Esophagus muscularis mucosa (tissue), 4 donors: ENCODE measurements at places on chromosomes 11 and 22. TPM values are rescaled to one million over a fixed set of nuclear protein-coding genes. Genes with fewer than 3 reads are reported as not detected.

The WEE1 gene
- total RNA-seq: 43.2 TPM

The RHOD gene
- total RNA-seq: 22.8 TPM

The TMEM191C gene
- 3.8 TPM for total RNA-seq

The RFPL1 gene
- total RNA-seq: not detected

The LYVE1 gene
- total RNA-seq: 65.6 TPM

The RAB3IL1 gene
- 14.1 TPM for total RNA-seq

The TEAD1 gene
- 212 TPM for total RNA-seq

The TMPRSS4 gene
- total RNA-seq: 0.33 TPM

The JAML gene
- total RNA-seq: 1.2 TPM

The MOGAT2 gene
- total RNA-seq: not detected

The DEUP1 gene
- not detected for total RNA-seq

The PHF21B gene
- total RNA-seq: 0.50 TPM

DNA sequence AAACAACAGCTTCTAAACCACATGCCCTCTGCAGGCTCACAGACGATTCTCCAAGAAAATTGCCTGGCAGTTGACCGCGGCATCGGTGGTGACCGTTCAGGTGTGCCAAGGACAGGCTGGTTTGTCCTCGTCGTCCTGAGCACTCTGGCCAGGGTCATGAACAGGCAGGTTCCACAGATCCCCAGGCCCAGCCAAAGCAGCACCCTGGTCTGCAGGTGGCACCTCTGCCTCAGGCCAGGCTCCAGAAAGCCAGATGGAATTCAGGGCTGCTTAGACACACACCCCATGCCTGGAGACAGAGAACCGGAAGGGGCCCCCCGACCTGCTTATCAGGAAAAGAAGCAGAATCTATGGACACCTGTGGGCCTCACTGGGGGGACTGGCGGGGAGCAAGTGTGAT, 338.7 kb downstream of the BRD1 start:
- no peaks in the 10 kb centered on the region for H3K4me1 ChIP-seq
- H3K4me3 ChIP-seq: no peak overlapping the region
- no peak overlapping the region for H3K27ac ChIP-seq

DNA sequence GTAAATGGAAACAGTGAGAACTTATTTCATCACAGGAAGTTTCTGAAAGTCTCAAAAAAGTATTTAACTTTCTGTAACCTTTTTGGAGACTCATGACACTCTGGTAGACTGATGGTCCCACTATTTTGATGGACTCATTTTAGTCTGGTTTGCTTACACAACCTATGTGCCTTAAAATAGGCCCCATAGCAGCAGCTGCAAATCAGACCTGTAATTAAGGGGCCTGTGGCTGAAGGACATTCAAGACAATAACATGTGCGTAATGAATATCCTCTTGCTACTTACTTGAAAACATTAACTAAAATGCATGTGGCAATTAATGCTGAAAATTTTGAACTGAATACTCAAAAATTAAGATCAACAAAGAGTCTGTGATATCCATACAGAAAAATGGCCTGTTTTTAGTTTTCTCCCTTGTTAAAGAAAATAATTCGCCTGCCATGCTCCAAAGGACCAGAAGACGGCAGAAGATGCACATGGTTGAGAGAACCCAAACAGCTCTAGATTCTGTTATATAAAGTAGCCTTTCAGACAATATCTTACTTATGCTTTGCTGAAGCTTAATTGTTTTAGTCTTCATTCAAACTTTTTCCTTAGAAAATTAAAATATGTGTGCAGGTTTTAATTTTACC, 568.5 kb downstream of the KCNA4 start:
- H3K4me1 ChIP-seq: no peaks in the 10 kb centered on the region
- no peak overlapping the region for H3K27ac ChIP-seq
- H3K27me3 ChIP-seq: no peaks in the 10 kb centered on the region
- H3K4me3 ChIP-seq: no peak overlapping the region
- no peaks in the 10 kb centered on the region for H3K36me3 ChIP-seq

- H3K27ac ChIP-seq: no peak overlapping the region
- no peak overlapping the region for H3K4me3 ChIP-seq
- H3K36me3 ChIP-seq: no peaks in the 10 kb centered on the region
- H3K4me1 ChIP-seq: no peaks in the 10 kb centered on the region
These were observed 199.3 kb downstream of the PGR start for GRCh38 chr11:100930185-100930778.

DNA sequence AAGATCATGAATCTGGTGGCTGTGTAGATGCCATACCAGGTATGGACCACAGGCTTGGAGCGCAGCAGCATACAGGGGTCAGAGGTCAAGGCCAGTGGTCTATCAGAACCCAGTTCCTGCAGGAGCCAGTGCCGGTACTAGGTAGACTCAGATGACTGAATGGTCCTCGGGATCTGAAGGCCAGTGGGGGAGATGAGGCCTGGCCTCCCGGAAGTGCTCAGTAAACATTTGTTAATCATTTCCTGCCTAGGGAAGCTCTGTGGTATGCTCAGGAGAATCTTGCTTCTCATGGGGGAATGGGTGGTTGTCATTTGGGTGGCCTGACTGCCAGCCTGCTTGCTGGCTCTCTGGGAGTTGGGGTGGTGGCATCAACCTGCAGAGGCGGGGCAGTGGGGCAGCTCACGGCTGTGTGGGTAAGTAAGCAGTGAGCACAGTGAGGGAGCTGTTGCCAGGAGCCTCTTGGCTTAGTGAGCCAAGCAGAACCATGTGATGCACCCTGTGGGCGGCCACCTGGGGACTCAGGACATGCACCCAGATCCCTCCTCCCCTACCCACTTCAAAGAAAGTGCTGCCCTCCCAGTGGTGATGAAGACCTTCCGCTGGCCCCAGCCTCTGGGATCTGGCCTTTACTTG, 33.0 kb downstream of the PTPRJ start:
- H3K4me1 ChIP-seq: peaks cover 10% of the 10 kb centered on the region
- no peak overlapping the region for H3K4me3 ChIP-seq
- H3K27me3 ChIP-seq: no peaks in the 10 kb centered on the region
- no peaks in the 10 kb centered on the region for H3K36me3 ChIP-seq
- H3K27ac ChIP-seq: no peak overlapping the region

DNA sequence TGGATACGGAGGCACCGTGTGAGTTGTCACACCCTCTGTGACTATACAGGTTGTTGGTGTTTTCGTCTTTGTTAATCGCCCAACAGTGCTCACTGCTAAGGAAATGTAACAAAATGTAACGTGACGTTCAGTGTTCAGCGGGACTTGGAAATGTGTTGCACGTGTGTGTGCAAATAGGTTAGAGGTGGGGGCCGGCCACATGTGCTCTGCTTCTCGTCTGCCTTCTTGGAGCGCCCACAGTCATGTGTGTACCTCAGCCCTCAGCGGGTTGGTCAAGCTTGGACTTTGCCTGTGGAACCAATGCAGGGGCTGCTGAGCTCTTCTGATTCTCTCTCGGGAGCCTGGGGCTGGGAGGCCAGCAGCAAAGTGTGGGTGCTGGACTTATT, 7.4 kb upstream of the SMIM38 start:
- H3K27ac ChIP-seq: no peak overlapping the region
- H3K36me3 ChIP-seq: peaks cover 4% of the 10 kb centered on the region
- H3K4me3 ChIP-seq: no peak overlapping the region

DNA sequence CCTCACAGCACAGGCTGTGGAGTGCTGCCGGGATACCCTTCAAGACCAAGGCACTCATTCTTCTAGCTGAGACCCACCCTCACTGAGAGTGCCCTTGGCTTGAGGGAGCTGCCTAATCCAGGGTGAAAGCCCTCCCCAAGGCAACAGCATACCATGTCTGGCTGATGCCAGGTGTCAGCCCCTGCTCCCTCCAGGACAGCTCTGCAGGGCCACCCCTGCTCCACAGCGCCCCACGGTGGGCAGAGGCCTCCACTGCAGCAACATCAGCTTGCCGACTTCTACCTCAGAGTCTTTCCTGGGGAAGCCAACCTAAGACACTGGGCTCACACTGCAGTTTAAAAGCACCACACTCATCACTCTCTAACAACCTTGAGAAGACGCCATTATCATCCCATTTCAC, 29.0 kb downstream of the TTLL1 start:
- H3K27ac ChIP-seq: no peak overlapping the region
- no peaks in the 10 kb centered on the region for H3K4me1 ChIP-seq
- H3K36me3 ChIP-seq: peaks cover 42% of the 10 kb centered on the region
- H3K27me3 ChIP-seq: no peaks in the 10 kb centered on the region
- no peak for DNase-seq

- H3K4me3 ChIP-seq: no peak overlapping the region
- H3K4me1 ChIP-seq: no peaks in the 10 kb centered on the region
- DNase-seq: no peak
These were observed 292.5 kb downstream of the BRD1 start for GRCh38 chr22:49535126-49535525.

- H3K4me3 ChIP-seq: peak overlapping the region; percentile 74
- H3K4me1 ChIP-seq: peaks cover 63% of the 10 kb centered on the region
- no peak for DNase-seq
- H3K36me3 ChIP-seq: no peaks in the 10 kb centered on the region
These were observed 966 bp downstream of the SMTN start for GRCh38 chr22:31081963-31082605.

GRCh38 chr11:68343761-68344256, 31.4 kb downstream of the LRP5 start:
- no peak overlapping the region for H3K4me3 ChIP-seq
- DNase-seq: no peak
- peaks cover 97% of the 10 kb centered on the region for H3K4me1 ChIP-seq

DNA sequence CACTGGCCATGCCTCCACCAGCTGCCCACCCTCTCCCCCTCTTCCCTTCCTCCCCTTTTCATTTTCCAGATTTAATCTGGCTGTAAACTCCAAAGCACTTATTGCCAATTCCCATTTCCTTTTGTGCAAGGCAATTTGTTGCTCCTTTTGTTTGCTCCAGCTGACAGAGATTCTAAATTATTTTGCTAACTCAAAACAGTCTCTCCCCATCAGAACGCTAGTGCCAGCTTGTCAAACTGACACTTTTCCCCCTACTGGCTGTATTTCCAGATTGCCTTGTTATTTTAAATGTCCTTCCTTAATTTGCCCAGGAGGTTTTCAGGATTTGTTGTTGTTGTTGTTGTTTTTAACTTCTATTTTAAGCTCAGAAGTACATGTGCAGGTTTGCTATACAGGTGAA, 57.0 kb upstream of the PAK1 start:
- no peaks in the 10 kb centered on the region for H3K27me3 ChIP-seq
- no peak overlapping the region for H3K27ac ChIP-seq
- DNase-seq: no peak
- no peaks in the 10 kb centered on the region for H3K36me3 ChIP-seq
- no peak overlapping the region for H3K4me3 ChIP-seq
- no peaks in the 10 kb centered on the region for H3K4me1 ChIP-seq

DNA sequence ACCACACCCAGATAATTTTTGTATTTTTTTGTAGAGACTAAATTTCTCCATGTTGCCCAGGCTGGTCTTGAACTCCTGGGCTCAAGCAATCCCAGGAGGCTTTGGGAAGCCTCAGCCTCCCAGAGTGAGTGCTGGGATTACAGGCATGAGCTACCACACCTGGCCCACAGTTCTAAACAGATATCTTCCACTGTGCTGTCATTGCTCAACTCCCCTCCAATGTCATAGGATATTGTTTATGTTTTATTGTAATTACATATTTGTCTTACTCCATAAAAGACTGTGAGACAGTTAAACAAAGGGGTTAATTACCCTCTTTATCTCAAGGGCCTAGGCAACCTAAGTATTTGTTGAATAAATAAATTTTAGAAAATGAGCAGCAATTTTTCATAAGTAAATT, 204.2 kb downstream of the GRM5 start:
- H3K36me3 ChIP-seq: no peaks in the 10 kb centered on the region
- no peak overlapping the region for H3K27ac ChIP-seq
- H3K4me1 ChIP-seq: no peaks in the 10 kb centered on the region
- H3K27me3 ChIP-seq: no peaks in the 10 kb centered on the region
- H3K4me3 ChIP-seq: no peak overlapping the region
- DNase-seq: no peak

DNA sequence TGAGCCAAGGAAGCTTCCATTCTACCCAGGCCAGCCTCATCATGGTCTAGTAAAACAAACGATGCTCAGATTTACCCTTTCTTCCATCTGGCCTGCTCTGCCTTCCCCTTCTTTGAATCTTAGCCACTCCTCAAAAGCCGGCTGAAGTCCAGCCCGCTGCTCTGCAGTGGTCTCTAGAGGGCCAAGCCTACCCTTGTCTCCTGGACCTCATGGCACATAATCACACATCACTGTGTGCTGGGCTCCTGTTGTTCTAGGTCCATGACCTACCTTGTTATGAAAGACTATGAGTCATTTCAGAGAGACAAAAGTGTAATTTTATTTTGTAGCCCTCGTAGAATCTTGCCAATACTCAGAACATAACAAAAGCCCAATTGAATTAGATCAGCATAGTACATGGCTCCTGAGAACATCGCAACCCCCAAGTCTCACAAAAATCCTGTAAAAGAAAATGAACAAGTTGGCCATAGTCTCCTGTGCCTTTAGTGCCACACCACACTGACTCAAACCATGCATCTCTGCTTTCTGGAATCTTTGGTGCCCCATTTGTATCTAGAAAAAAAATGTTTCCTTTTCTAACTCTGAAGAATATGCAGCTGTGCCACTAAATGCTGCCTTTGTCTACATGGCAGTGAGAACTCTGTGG, 192.7 kb downstream of the OPCML start:
- H3K27me3 ChIP-seq: peaks cover 9% of the 10 kb centered on the region
- H3K36me3 ChIP-seq: no peaks in the 10 kb centered on the region
- no peak overlapping the region for H3K4me3 ChIP-seq
- DNase-seq: no peak
- H3K4me1 ChIP-seq: no peaks in the 10 kb centered on the region

- H3K36me3 ChIP-seq: no peaks in the 10 kb centered on the region
- H3K27me3 ChIP-seq: no peaks in the 10 kb centered on the region
These were observed 66.5 kb downstream of the IGF2 start for GRCh38 chr11:2072551-2073261.

- no peak overlapping the region for H3K27ac ChIP-seq
- DNase-seq: no peak
- H3K27me3 ChIP-seq: no peaks in the 10 kb centered on the region
- H3K36me3 ChIP-seq: no peaks in the 10 kb centered on the region
These were observed 6.2 kb upstream of the MPEG1 start for GRCh38 chr11:59218893-59219292.

GRCh38 chr11:12189543-12190235, 79.3 kb downstream of the MICAL2 start:
- H3K27me3 ChIP-seq: no peaks in the 10 kb centered on the region
- no peak for DNase-seq
- H3K36me3 ChIP-seq: peaks cover 4% of the 10 kb centered on the region
- no peak overlapping the region for H3K4me3 ChIP-seq
- no peak overlapping the region for H3K27ac ChIP-seq
- peaks cover 30% of the 10 kb centered on the region for H3K4me1 ChIP-seq

GRCh38 chr11:11480971-11481370, 127.9 kb upstream of the CSNK2A3 start:
- H3K27me3 ChIP-seq: no peaks in the 10 kb centered on the region
- no peak overlapping the region for H3K27ac ChIP-seq
- no peak for DNase-seq
- H3K4me1 ChIP-seq: peaks cover 28% of the 10 kb centered on the region
- H3K4me3 ChIP-seq: no peak overlapping the region

DNA sequence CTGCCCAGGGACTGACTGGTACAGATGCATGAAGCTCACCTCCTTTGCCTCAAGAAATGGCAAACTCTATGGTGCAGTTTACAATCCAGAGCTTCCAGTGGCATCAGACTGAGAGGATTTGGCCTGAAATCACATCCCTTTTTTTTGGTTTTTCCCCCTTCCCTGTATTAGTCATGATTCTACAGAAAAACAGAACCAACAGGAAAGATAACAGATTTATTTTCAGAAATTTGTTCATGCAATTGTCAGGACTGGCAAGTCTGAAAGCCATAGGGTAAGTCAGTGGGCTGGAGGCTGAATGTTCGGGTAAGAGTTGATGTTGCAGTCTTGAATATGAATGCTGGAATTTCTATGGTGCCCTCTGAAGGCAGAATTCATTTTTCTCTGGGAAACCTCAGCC, 12.0 kb upstream of the ZDHHC13 start:
- H3K4me1 ChIP-seq: no peaks in the 10 kb centered on the region
- no peaks in the 10 kb centered on the region for H3K36me3 ChIP-seq
- no peak overlapping the region for H3K4me3 ChIP-seq
